Neural crest cell (in vitro differentiated cells): ENCODE measurements at places on chromosomes 5 and 9. TPM values are rescaled to one million over a fixed set of nuclear protein-coding genes. Genes with fewer than 3 reads are reported as not detected.

- no peaks in the 10 kb centered on the region for H3K4me1 ChIP-seq
- no peaks in the 10 kb centered on the region for H3K36me3 ChIP-seq
- H3K27me3 ChIP-seq, result peaks cover 3% of the 10 kb centered on the region
- no peak for DNase-seq
Measured at GRCh38 chr9:90985631-90986030, 184.0 kb downstream of the SYK start.

DNA sequence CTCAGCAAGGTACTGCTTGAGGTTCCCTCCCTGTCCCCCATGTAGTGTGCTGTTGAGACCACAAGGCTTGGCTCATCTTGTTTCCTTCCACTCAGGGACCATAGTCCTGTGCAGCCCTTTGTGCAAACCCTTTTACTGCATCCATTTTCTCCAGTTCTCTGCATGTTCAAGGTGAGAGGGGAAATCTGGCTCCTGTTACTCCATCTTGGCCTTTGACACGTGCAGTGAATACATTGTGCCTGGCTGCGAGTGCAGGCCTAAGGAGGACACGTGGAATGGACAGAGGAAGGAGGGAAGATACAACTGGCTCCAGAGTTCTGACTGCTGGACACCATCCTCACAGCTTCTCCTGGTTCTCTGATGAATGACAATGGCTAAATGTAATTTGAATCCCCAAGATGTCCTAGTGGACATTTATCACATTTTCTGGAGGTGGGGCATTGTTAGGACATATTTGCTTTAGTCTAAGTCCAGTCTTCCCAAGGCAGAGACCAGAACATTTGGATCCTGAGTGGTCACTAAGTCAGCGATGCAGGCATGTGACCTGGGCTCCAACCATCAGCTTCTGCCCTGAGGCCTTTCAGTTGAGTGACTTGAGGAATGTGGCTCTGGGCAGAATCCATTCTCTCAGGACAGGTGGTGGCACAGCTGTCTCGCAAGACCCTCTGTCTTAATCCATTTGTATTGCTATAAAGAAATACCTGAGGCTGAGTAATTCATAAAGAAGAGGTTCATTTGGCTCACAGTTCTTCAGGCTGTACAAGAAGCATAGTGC is 189.0 kb upstream of the DAP start:
- DNase-seq, result no peak
- H3K27me3 ChIP-seq, result no peaks in the 10 kb centered on the region
- H3K4me3 ChIP-seq, result no peak overlapping the region
- peaks cover 8% of the 10 kb centered on the region for H3K4me1 ChIP-seq
- no peaks in the 10 kb centered on the region for H3K36me3 ChIP-seq

DNA sequence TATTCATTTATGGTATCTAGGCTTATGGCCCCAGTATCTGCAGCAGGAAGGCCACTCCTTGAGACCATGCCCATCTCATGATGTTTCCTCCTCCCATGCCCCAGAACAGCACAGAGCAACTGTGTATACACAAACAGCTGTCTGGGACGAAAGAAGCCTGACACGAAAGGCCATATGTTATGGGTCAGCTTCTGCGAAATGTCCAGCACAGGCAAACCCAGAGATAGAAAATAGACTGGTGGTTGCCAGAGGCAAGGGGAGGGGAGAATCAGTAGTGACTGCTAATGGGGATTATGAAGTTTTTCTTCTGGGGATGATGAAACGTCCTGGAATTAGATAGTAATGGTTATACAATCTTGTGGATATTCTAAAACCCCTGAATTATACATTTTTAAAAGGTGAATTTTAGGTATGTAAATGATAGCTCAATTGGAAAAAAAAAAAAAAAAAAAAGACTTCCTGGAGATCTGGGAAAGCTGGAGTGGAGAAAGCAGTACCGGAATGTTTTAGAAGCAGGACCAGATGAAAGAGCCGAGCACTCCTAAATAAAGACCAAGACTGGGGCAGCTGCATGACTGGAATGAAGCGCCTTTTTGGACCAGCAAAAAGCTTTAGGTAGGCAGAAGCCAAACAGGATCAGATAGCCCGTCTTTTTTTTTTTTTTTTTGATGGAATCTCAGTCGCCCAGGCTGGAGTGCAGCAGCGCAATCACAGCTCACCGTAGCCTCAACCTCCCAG is 29.2 kb downstream of the PCDHGC5 start:
- peak overlapping the region; percentile 59 for H3K27ac ChIP-seq
- peak overlapping the region; percentile 82 for H3K4me3 ChIP-seq
- H3K36me3 ChIP-seq, result peaks cover 31% of the 10 kb centered on the region
- peaks cover 96% of the 10 kb centered on the region for H3K4me1 ChIP-seq
- H3K27me3 ChIP-seq, result no peaks in the 10 kb centered on the region

- no peaks in the 10 kb centered on the region for H3K27me3 ChIP-seq
- no peak overlapping the region for H3K4me3 ChIP-seq
- H3K36me3 ChIP-seq, result no peaks in the 10 kb centered on the region
Measured at GRCh38 chr5:83639911-83640310, 80.7 kb downstream of the HAPLN1 start.

GRCh38 chr5:44900273-44900954 is 91.7 kb downstream of the MRPS30 start:
- no peaks in the 10 kb centered on the region for H3K36me3 ChIP-seq
- peak overlapping the region; percentile 76 for H3K27ac ChIP-seq
- DNase-seq, result no peak

DNA sequence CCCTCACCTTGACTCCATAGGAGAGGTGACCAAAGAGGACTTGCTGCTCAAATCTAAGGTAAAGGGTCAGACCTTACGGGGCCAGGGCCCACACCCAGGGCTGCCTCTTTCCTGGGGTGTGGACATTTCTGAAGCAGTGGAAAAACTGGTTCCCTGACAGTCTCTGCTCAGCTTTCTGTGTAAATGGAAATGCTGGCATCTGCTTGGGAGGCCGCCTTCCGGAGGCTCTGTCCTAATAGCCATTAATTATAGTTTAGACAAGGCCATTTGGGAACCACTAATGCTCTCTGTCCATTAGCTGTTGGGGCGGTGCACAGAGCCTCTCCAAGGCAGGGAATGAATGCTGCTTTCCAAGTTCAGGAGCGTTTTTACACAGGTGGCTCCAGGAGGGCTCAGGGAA is 17.3 kb downstream of the USP20 start:
- no peak for DNase-seq
- peaks cover 4% of the 10 kb centered on the region for H3K36me3 ChIP-seq
- H3K27ac ChIP-seq, result no peak overlapping the region
- H3K4me3 ChIP-seq, result no peak overlapping the region
- no peaks in the 10 kb centered on the region for H3K27me3 ChIP-seq
- no peaks in the 10 kb centered on the region for H3K4me1 ChIP-seq

DNA sequence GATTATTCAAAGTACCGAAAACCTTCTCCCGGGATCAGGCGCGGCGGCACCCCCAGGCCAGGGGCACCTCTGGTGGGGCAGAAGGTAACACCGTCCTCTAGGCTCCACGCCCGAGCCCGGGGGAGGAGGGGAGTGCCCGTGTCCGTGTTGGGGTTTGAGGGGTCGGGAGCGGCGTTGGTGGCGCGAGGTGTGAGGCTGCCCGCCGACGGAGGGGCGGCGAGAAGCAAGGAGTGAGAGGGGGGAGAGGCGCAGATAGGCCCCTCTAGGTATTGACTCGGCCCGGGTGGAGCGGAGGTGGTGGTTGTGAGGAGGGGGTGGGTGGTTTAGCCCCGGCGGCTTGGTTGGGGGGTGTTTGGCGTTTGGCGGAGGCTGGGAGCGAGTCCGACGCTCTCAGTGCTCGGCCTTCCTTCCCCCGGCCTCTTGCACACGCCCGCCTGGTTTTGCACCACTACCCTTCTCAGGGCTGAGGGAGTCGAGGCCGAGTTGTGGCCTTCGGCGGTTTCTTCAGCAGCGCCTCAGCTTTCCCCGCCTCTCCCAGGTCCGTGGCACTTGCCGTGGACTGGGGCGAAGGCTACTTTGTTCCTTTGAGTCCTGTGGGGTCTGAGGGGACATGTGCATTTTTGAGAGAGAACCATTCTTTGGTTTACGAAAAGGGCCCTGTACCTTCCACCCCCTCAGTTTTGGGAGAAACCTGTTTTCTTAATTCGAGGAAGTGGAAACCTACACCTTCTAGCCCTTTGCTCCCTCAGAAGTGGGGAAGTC is 450 bp downstream of the GPBP1 start:
- DNase-seq, result peak; percentile 14
- no peaks in the 10 kb centered on the region for H3K27me3 ChIP-seq

- H3K4me3 ChIP-seq, result no peak overlapping the region
- H3K27me3 ChIP-seq, result no peaks in the 10 kb centered on the region
- H3K4me1 ChIP-seq, result peaks cover 18% of the 10 kb centered on the region
- DNase-seq, result no peak
- no peaks in the 10 kb centered on the region for H3K36me3 ChIP-seq
- H3K27ac ChIP-seq, result no peak overlapping the region
Measured at GRCh38 chr5:175821790-175822211, 49.6 kb upstream of the CPLX2 start.

- H3K4me3 ChIP-seq, result no peak overlapping the region
- H3K27me3 ChIP-seq, result no peaks in the 10 kb centered on the region
- no peak overlapping the region for H3K27ac ChIP-seq
- peaks cover 5% of the 10 kb centered on the region for H3K36me3 ChIP-seq
- DNase-seq, result no peak
Measured at GRCh38 chr9:34262971-34263370, 66.1 kb downstream of the KIF24 start.

GRCh38 chr9:133792721-133793470 is 54.7 kb upstream of the SARDH start:
- H3K27ac ChIP-seq, result no peak overlapping the region
- peaks cover 11% of the 10 kb centered on the region for H3K4me1 ChIP-seq
- H3K27me3 ChIP-seq, result no peaks in the 10 kb centered on the region
- peak; percentile 73 for DNase-seq
- H3K4me3 ChIP-seq, result no peak overlapping the region

- peaks cover 10% of the 10 kb centered on the region for H3K4me1 ChIP-seq
- H3K36me3 ChIP-seq, result peaks cover 6% of the 10 kb centered on the region
- H3K27me3 ChIP-seq, result peaks cover 76% of the 10 kb centered on the region
- no peak for DNase-seq
- H3K4me3 ChIP-seq, result peak overlapping the region; percentile 79
- H3K27ac ChIP-seq, result no peak overlapping the region
Measured at GRCh38 chr5:54876-55569, 36.9 kb upstream of the PLEKHG4B start.

GRCh38 chr9:131800843-131801242 is 61.0 kb upstream of the RAPGEF1 start:
- H3K4me1 ChIP-seq, result peaks cover 39% of the 10 kb centered on the region
- no peak overlapping the region for H3K4me3 ChIP-seq
- H3K36me3 ChIP-seq, result no peaks in the 10 kb centered on the region
- DNase-seq, result no peak

GRCh38 chr5:140869555-140869886 is 764 bp downstream of the PCDHA11 start:
- H3K27ac ChIP-seq, result no peak overlapping the region
- no peak for DNase-seq
- H3K4me1 ChIP-seq, result peaks cover 4% of the 10 kb centered on the region
- peaks cover 47% of the 10 kb centered on the region for H3K36me3 ChIP-seq
- H3K27me3 ChIP-seq, result no peaks in the 10 kb centered on the region
- peak overlapping the region; percentile 91 for H3K4me3 ChIP-seq

- H3K27ac ChIP-seq, result no peak overlapping the region
- no peak overlapping the region for H3K4me3 ChIP-seq
- peaks cover 2% of the 10 kb centered on the region for H3K27me3 ChIP-seq
- peaks cover 3% of the 10 kb centered on the region for H3K36me3 ChIP-seq
- no peaks in the 10 kb centered on the region for H3K4me1 ChIP-seq
- DNase-seq, result no peak
Measured at GRCh38 chr9:116237456-116237855, 83.9 kb downstream of the PAPPA start.

- DNase-seq, result no peak
- H3K27ac ChIP-seq, result no peak overlapping the region
- no peaks in the 10 kb centered on the region for H3K4me1 ChIP-seq
- peaks cover 8% of the 10 kb centered on the region for H3K36me3 ChIP-seq
- H3K27me3 ChIP-seq, result no peaks in the 10 kb centered on the region
Measured at GRCh38 chr9:136222906-136223285, 18.0 kb upstream of the LHX3 start.

DNA sequence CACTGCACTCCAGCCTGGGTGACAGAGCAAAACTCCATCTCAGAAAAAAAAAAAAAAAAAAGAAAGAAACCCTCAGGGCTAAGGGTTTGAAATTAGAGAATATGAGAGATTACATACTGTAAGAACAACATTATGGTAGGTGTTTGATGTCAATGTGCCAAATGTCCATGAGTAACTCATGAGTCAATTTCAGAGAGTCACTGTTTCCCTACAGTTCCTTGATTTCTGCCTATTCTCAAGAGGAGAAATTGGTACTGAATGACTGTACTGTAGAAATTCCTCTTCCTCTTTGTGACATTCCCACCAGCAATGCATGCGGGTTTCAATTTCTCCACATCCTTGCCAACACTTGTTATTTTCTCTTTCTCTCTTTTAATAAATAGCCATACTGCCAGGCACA is 35.2 kb downstream of the MARVELD2 start:
- H3K4me1 ChIP-seq, result peaks cover 9% of the 10 kb centered on the region
- H3K4me3 ChIP-seq, result no peak overlapping the region
- H3K27ac ChIP-seq, result no peak overlapping the region
- no peak for DNase-seq

DNA sequence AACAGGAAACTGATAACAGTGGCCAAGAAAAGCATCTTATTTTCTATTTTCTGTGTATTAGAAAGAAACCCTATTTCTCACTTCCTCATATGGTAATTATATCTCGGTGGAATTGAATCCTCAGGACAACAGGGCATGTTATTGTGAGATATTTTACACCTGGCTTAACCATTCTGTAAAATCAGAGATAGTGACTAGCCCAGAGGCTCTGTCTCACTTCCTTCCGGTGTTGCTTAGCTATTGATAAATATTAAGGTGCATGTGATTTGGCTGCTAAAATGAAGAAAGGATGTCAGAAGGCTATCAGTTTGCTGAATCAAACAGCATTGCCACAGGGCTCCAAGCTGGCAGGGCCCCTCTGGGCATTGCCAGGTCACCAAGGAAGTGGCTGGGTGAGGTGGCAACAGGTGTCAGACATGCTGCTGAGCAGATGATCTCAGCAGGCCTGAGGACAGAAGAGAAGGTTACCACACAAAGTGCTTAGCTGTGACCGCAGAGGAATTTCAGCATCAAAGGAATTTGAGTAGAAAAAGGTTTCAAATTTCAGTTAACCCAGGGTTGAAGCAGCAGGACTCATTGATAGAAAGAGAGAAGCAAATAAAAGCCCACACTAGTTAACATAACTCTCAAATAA is 330.7 kb downstream of the PDE4D start:
- H3K27ac ChIP-seq, result no peak overlapping the region
- no peaks in the 10 kb centered on the region for H3K27me3 ChIP-seq
- H3K4me3 ChIP-seq, result no peak overlapping the region
- DNase-seq, result no peak
- H3K36me3 ChIP-seq, result no peaks in the 10 kb centered on the region

- no peak for DNase-seq
- H3K27ac ChIP-seq, result no peak overlapping the region
- H3K27me3 ChIP-seq, result peaks cover 2% of the 10 kb centered on the region
- H3K4me1 ChIP-seq, result no peaks in the 10 kb centered on the region
Measured at GRCh38 chr5:60136841-60137240, 243.3 kb upstream of the PDE4D start.

PRELID1 gene
- 169 and 180 TPM in 2 replicates for total RNA-seq

DMRT3 gene
- not detected in 2 replicates for total RNA-seq

IL4 gene
- not detected in 2 replicates for total RNA-seq

PFN3 gene
- not detected in 2 replicates for total RNA-seq

TAS2R1 gene
- not detected in 2 replicates for total RNA-seq

S1PR3 gene
- 7.5 and 7.9 TPM in 2 replicates for total RNA-seq

F2RL2 gene
- not detected in 2 replicates for total RNA-seq
